ENCODE measurements at places on chromosomes 1 and 21. TPM values are rescaled to one million over a fixed set of nuclear protein-coding genes. Genes with fewer than 3 reads are reported as not detected.
A peak's percentile ranks its signal among the peaks of the same experiment; 100 is the strongest.

- no peak for DNase-seq
- no peaks in the 10 kb centered on the region for H3K27me3 ChIP-seq
- no peak overlapping the region for H3K4me3 ChIP-seq
- H3K27ac ChIP-seq = peak overlapping the region; percentile 73
- no peaks in the 10 kb centered on the region for H3K36me3 ChIP-seq
- H3K4me1 ChIP-seq = peaks cover 47% of the 10 kb centered on the region
These were observed 139.4 kb downstream of the DHRS3 start for GRCh38 chr1:12478612-12478985.

DNA sequence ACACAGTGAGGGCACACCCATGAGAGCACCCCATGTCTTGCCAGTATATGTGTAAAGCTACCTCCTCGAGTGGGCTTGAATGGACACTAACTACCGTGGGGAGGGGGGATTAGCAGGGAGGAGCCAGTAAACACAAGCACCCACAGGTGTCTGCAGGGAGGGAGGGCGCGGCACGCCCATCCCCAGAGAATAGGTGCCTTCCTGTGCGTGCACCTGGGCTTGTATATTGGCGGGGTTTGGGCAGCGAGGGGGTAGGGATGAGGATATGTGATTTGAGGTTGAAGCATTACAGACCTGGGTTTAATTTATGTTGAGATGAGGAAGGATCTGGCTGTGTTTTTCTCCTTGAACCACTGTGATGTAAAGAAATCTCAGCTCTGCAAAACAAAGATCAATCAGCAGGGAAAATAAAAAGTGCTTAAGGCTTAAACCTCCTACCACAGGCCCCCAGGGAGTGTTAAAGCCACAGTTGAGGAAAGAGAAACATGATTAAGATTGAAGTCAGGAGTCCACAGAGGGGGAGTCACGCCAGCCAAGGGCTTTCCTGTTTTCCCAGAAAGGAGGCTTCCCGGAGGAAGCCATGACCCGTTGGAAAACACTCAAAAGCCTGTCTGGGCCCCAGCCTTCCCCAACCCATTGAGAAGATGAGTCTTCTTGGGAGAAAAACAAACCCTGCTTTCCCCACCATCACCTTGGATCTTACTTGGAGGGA lies 80.0 kb downstream of the CAMK2N1 start:
- no peak for DNase-seq
- H3K27me3 ChIP-seq = peaks cover 54% of the 10 kb centered on the region
- no peaks in the 10 kb centered on the region for H3K4me1 ChIP-seq

- no peak overlapping the region for H3K4me3 ChIP-seq
- H3K36me3 ChIP-seq = no peaks in the 10 kb centered on the region
- no peaks in the 10 kb centered on the region for H3K27me3 ChIP-seq
- no peaks in the 10 kb centered on the region for H3K4me1 ChIP-seq
These were observed 18.2 kb downstream of the SMAP2 start for GRCh38 chr1:40391688-40392145.

DNA sequence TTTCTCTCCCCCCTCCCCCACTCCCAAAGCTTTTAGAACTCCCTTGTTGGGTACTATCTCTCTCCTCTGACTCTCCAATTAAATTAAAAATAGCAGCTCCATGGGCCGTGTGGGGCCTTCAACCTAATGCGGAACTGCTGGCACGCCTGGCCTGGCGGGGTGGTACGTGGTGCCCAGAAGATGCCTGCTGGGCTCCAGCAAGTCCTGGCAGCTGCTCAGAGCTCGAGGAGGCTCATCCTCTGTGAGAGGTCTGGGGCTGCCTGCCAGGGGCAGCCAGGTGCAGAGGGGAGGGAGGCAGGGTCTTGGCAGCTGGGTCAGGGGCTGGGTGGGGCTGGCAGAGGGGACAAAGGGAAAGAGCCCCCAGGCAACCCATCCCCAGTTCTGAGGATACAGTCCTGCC lies 74.4 kb downstream of the ACTL8 start:
- H3K4me3 ChIP-seq = no peak overlapping the region
- H3K36me3 ChIP-seq = no peaks in the 10 kb centered on the region
- peak; percentile 86 for DNase-seq
- no peak overlapping the region for H3K27ac ChIP-seq

GRCh38 chr1:224076407-224076806 lies 37.5 kb upstream of the FBXO28 start:
- H3K27me3 ChIP-seq = peaks cover 7% of the 10 kb centered on the region
- no peaks in the 10 kb centered on the region for H3K36me3 ChIP-seq
- DNase-seq = no peak

DNA sequence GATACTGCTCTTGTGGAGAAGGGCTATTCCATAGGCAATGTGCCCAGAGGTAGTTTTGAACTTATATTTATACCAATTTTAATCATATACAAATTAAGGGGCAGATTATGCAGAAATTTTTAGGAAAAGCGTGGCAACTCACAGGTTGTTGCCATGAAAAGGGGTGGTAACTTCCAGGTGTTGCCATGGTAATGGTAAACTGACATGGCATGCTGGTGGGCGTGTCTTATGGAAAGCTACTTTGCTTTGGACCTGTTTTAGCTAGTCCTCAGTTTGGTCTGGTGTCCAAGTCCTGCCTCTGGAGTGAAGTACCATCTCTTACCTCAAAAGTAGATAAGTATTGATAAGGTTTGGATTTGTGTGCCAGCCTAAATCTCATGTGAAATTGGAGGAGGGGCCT lies 7.9 kb upstream of the IL23R start:
- H3K36me3 ChIP-seq = no peaks in the 10 kb centered on the region
- peaks cover 14% of the 10 kb centered on the region for H3K27me3 ChIP-seq
- no peaks in the 10 kb centered on the region for H3K4me1 ChIP-seq
- H3K4me3 ChIP-seq = no peak overlapping the region

FMO4 gene
- 9.6 TPM for total RNA-seq

BMP8A gene
- total RNA-seq = 1.0 TPM

CNTN2 gene
- total RNA-seq = 2.4 TPM

GNAT2 gene
- total RNA-seq = not detected

TMEM81 gene
- total RNA-seq = 2.1 TPM

GJB3 gene
- total RNA-seq = not detected

OR2L5 gene
- not detected for total RNA-seq
